Activated CD4-positive, alpha-beta T cell treated with anti-CD3 and anti-CD28 coated beads for 4 hours (primary cell): ENCODE measurements at places on chromosomes 7 and 10.

- DNase-seq: no peak
Observed at GRCh38 chr7:33918438-33919143, 13.3 kb downstream of the BMPER start.

DNA sequence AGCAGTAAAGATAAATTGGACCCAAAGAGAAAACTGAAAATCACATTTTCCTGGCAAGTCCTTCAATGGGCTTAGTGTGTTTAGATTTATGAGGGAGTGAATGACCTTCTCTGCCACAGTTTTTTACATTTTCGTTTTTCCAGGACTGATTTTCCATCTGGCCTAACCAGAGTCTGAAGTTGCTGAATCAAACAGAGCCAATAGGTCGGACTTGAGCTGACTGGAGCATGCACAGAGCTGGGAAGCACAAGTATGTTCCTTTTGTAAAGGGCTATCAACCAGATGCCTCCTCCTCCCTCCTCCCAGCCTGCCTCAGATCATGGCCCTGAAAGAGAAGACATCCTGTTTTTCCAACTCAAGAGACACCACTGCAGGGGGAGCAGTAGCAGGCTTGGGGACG, 126.0 kb upstream of the ANKRD1 start:
- no peak for DNase-seq

DNA sequence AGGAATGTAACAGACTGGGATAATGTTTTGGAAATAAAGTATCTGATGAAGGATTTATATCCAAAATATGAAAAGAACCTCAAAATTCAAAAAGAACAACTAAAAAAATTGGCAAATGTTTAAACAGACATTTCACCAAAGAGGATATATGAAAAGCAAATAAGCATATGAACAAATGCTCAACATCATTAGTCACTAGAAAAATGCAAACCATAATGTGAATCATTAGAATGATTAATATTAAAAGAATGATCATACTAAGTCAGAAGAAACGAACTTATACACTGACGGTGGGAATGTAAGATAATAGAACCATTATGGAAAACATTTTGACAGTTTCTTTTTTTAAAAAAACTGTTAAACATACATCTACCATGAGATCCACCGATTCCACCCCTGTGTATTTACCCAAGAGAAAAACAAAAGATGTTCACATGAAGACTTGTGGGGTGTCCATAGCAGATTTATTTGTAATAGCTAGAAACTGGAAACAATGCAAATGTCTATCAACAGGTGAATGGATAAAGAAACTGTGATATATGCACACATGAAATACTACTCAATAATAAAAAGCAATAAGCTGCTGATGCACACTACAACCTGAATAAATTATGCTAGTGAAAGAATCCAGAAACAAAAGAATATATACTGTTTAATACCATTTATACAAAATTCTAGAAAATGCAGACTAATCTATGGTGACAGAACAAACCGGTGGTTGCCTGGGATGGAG, 35.7 kb downstream of the PRKG1 start:
- DNase-seq: no peak

DNA sequence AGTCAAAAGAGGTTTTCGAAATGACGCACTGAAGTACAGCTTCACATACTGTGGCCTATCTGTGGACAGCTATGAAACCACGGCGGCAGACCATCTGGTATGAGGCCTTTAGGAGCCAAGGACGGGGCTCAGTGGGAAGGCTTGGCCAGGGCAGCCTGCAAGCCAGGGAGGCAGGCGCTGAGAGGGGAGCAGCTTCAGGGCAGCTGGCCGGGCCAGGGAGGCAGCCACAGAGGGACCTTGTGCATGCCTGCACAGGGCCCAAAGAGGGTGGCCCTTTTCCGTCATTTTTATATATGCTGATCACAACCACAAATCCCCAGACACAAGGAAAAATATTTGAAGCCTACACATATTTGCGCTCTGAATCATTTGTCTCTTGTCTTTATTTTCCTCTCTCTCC, 13.5 kb downstream of the CALD1 start:
- DNase-seq: no peak

- no peak for DNase-seq
Observed at GRCh38 chr10:47042780-47043750, 131.8 kb downstream of the PTPN20 start.

- DNase-seq: no peak
Observed at GRCh38 chr7:157009170-157009777, 1.2 kb downstream of the MNX1 start.

DNA sequence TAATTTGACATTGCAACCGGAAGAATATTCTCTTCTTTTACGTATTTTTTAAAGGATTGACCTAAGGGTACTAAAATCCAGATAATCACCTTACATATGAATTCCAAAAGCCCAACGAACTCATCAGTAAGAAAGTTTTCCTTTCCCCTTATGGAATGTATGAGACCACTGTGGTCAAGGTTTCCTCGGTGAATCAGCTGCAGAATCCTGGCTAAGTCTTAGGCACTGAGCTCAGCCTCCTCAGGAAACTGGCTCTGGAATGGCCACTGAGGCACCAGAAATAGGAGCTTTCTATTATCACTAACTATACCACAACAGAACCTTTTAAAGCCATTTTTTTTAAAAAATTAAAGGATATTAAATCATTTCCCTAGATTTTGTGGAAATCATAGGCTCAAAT, 21.0 kb downstream of the SVIL start:
- DNase-seq: no peak

GRCh38 chr7:151007469-151007898, 16.7 kb downstream of the NOS3 start:
- no peak for DNase-seq

DNA sequence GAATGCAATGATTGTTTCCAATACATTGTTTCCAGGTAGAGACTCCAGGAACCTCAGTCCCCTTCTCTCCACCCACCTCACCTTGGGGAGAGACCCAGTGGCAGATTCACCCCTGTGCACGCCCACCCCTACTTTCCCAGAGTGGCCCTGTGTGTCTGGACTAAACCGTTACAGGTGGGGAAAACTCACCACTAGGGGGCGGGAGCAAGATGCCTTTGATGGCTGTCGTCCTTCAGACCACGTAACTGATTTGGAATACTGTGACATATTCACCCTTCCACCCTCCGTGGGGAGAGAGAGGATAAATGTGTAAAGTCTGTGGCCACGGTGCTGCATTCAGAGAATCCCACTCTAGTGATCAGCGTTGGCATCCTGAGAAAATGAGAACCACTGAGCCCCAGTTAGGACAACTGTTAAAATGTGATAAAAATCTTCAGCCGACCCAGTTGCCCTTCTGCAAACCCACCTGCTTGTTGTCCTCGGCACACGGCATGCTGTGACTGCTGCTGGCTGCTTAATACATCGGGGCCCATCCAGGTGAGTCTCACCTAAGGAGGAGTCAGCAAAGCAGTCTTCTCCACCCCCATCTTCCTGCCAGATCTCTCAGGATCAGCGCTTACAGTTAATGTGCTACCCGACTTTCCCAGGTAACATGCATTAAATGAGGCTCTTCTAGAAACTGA, 41.5 kb upstream of the NMT2 start:
- DNase-seq: peak; percentile 85

DNA sequence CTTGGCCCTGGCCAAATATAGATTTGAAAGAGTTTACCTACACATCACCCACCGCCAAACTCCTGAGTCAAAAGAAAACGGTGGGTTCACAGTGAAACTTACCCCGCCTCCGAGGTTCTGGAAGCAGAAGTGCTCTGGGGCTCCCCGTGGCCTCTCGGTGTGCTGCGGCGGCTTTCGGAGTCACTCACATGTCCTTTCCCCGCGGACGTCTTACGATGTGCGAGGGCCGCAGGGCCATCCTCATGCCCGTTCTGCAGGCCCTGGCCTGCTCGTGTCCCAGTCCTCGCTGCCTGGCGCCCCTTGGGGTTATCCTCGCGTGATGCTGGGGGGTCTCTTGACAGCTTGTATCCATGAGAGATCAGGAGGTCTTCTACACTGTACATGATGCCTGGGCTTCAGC, 12.0 kb downstream of the JCAD start:
- no peak for DNase-seq

DNA sequence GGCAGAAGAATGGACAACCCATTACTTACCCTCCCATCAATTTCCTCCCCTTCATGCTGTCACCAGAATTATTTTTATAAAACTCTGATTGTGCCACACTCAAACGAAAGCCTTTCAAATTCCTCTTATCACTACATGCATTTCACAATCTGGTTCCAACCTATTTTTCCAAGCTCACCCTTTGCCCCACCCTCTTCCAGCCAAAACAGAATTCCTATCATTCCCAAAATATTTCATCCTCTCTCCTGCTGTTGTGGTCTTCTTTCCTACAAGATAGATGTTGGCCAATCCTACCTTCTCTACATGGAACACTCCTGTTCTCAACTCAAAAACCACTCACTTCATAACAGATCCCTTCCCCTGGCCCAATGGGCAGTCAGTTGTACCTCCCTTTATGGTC, 111.5 kb downstream of the ELAPOR2 start:
- no peak for DNase-seq

- DNase-seq: no peak
Observed at GRCh38 chr7:129468087-129468486, 33.9 kb downstream of the STRIP2 start.

GRCh38 chr10:51031950-51032349, 42.3 kb upstream of the PRKG1 start:
- no peak for DNase-seq

DNA sequence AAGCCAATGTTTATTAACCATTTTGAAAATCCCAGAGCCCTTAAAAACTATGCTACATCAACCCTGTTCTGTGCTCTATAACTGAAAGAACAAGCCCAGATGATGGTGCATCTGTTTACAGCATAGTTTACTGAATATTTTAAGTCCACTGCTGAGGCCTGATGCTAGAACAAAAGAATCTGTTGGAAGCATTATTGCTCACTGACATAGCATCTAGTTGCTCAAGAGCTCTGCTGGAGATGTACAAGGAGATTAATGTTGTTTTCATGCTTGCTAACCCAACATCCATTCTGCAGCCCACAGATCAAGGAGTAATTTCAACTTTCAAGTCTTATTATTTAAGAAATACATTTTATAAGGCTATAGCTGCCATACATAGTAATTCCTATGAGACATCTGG, 181.3 kb upstream of the FEZF1 start:
- no peak for DNase-seq

DNA sequence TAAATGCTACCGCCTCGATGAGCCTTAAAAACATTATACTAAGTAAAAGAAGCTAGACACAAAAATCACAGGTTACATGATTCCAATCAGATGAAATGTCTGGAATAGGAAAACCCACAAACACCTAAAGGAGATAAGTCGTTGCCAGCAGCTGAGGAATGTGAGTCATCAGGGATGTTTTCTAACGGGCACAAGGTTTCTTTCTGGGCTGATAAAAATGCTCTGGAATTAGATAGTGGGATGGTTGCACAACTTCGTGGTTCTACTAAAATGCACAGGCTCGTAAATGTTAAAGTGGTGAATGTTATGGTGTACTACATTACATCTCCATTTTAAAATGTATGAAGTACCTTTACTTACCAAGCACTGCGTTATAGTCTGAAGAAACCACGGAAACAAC, 9.7 kb downstream of the ABLIM1 start:
- DNase-seq: no peak

GRCh38 chr7:69635555-69636185, 37.4 kb downstream of the AUTS2 start:
- no peak for DNase-seq

GRCh38 chr10:42952349-42952748, 124.5 kb upstream of the RET start:
- no peak for DNase-seq

DNA sequence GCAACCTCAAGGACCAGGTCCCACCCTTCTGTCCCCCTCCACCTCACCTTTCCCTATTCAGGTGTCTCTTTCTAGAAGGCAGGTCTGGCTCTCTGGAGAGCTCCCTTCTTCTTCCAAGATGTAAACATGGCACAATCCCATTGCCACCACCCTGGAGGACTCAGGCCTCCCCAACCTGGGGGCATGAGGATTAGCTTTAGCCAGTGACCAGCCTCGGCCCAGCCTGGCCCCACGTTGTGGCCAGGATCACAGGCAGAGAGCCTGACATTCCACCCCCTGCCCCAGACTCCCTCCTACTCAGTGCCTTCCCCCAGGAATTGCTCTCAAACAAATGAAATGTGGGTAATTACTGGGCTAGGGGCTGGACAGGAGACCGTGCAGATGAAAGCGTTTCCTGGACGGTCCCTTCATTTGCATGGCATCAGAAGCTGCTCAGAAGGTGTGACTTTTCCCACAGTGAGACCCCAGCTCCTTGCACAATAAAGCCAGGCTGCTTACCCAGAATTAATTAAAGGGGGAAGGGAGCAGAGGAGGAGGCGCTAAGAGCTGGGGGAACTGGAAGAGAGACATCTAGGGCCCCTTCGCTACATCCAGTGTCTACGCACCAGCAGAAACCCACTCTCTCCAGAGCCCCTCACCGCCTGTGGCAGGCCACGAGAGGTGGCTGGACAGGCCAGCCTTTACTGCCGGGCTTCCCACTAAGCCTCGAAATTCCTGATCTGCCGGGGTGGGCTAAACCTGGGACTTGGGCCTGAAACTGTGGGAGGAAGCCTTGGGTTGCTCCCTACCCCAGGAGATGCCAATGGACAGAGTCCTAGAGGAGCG, 7.7 kb downstream of the FGF8 start:
- no peak for DNase-seq

DNA sequence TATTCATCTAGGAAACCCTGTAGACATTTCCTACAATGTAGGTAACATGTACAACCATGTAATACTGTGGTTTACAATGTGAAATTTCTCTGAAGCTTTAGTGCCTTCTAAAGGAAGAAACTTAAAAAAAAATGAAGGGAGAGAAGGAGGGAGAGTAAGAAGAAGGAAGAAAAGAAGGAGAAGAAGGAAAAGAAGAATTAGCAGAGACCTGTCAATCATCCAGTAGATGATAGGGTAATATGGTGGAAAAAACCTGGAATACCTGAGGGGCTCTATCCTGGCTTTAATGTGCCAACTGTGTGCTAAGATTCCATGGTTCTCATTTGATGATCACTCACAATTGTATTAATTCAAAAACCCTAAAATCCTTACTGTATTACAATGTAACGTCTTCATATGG, 2.6 kb upstream of the LRRN3 start:
- DNase-seq: no peak
